ENCODE measurements at places on chromosomes 4 and X.

GRCh38 chr4:129117705-129118104, 21.8 kb downstream of the C4orf33 start:
- no peak for DNase-seq

- DNase-seq: no peak
Observed at GRCh38 chr4:89509708-89510281, 202.2 kb upstream of the GPRIN3 start.

DNA sequence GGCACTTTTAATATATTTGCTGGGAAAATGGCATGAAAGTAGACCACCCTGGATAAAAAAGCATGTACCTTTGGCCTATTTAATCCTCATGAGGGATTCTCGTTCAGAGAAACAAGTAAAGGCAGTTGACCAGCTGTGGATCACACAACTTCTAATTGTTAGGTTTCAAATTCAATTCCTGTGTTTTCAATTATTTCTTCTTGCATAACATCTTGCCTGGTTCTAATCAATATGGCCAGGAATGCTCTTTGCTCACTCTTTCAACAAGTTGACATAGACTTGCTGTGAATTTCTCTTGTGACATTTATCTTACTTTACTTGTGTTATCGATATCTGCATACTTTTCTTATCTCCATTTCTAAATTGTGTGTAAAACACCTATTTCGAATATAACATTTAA, 211.8 kb downstream of the SLC7A11 start:
- no peak for DNase-seq

- no peak for DNase-seq
Observed at GRCh38 chrX:44082829-44083228, 109.6 kb upstream of the NDP start.

- no peak for DNase-seq
Observed at GRCh38 chrX:118496763-118497079, 1.1 kb downstream of the DOCK11 start.

- no peak for DNase-seq
Observed at GRCh38 chr4:107862658-107863057, 37.9 kb downstream of the SGMS2 start.

DNA sequence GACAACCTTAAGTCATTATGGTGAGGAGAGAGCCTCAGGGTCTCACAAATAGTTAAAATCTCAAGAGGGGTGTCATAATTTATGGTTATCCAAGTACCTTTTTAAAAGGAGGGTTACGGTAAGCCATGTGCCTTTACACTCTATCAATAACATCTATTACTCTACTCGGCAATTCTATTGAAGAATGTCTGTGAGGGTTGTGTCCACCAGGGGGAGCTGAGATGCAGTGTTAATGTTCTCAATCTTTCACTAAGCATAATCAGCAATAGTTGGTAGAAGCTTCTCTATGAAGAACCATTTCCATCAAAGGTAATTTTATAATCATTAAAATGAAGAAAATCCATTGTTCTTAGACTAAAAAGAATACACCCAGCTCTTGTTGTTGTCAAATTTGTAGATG, 457.4 kb downstream of the CENPC start:
- peak; percentile 55 for DNase-seq

- no peak for DNase-seq
Observed at GRCh38 chr4:76850010-76850441, 47.9 kb downstream of the SOWAHB start.

DNA sequence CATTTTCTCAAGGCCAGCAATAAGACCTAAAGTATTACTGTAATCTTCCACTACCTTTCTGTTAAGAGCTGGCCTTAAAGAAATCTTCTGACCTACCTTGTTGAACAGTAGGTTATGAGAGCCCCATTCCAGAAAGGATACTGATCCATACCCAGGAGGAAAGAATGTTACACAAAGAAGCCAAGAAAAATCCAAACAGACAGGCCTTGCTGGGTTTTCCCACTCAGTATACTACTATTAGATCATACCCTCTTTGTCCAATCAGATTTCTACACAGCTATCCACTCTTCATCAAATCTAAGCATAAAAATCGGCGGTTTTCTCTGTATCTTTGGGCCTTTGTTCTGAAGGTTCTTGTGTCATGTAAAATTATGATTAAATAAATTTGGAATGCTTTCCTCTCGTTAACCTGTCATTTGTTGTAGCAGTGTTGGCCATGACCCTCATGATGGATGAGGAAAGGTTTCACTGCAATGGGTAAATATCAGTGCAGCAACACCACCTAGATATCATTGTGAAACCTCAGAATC, 292.3 kb downstream of the ANKRD50 start:
- DNase-seq: no peak

GRCh38 chr4:21092531-21092930, 392.3 kb downstream of the PACRGL start:
- DNase-seq: no peak

DNA sequence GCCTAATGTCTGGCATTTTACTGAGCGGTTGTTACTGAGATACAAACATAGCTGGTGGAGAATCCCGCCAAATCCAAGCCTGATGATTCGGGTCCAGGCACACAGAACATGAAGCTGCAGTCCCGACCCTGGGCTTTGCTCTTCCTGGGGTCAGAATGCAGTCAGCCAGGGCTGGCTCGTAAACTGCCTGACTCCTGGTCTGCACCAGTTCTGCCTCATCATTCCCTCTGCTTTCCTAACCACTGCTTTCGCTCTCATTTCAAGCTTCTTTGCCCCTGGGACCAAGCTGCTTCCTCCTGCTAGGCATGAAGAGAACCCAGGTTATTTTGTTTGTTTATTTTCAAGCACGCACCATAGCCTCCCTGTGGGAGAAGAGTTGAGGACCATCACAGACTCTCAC, 39.3 kb downstream of the GATB start:
- no peak for DNase-seq

GRCh38 chr4:6815029-6815836, 32.7 kb downstream of the KIAA0232 start:
- DNase-seq: no peak

- peak; percentile 41 for DNase-seq
Observed at GRCh38 chr4:190019023-190019858, 7.8 kb downstream of the FRG2 start.

- DNase-seq: peak; percentile 42
Observed at GRCh38 chrX:20218836-20219505, 47.7 kb downstream of the RPS6KA3 start.

DNA sequence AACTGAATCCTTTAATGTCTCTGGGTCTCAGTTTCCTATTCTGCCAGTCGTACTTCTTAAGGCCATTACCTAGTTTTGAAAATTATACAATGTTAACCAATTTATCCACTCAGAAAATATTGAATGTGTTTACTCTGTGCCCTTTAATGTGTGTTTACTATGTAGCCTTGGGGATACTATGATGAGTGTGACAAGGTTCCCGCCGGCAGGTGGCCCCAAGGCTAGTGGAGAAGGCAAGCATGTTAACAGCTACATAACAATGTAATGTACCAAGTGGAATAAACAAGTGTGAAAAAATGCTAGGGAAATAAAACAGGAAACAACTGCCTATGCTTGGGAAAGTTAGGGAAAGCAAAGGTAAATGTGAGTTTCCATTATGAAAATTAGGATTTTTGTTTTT, 187.3 kb upstream of the MBNL3 start:
- DNase-seq: peak; percentile 2

DNA sequence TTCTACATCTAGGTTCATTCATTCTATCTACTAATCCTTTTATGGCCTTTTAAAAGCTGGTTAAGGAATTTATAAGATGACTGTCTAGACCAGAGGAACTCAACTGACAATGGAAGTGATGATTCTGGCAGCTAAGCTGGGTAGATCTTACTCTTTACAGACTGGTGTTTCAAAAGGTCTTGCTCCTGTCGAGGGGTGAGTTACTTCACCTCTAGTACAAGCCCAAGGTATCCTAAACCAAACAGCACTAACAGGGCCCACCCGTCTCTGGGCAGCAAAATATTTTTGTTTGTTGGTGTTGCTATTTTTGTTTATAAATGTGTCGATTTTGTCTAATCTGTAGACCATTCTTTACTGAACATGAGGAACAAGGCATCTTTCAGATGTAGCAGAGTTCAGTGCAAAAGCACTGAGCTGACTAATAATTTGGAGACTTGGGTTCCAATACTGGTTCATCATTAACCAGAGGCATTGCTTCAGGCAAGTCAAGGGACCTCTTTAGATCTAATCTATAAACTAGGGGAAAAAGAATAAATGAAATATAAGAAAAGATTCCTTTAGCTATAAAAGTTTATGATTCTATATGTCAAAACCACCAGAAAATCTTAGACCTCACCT, 90.3 kb upstream of the FRG1 start:
- no peak for DNase-seq

DNA sequence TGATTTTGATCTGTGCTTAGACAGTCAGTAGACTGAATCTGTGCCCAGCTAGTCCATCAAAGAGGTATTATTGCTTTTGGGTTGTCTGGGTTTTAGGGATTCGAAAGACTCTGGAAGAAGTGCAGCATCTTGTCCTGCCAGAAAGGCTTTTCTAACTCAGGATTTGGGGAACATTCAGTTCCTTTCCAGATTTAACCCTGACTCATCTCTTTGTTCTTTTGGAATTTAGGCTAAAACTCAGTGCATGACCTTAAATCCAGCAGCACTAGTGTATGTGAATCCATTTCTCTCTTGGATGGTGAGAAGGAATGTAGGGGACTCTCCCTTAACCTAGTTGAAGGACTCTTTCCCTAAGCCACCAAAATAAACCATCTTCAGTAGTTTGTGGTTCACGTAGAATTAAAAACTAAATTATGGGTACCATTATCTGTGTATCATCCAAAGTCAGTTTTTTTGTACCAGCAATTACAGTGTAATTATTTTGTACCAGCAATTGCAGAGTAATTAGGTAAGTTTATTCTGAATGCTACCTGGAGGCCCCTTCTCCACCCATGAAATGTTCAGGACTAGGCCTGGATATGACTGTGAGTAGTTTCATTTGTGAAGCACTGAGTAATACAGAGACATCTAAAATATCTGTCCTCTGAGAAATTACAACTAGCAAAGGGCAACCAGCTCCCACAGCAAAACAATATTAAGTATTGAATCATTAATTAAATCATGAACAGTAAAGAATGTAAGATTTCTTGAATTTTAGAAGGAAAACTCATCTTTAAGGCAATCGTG, 384.0 kb downstream of the TMA16 start:
- DNase-seq: no peak

GRCh38 chr4:160316036-160316435, 1213.2 kb downstream of the RAPGEF2 start:
- DNase-seq: no peak

- DNase-seq: no peak
Observed at GRCh38 chrX:97447306-97447705, 563.6 kb downstream of the RPA4 start.

GRCh38 chr4:19832411-19832810, 419.3 kb upstream of the SLIT2 start:
- DNase-seq: no peak

DNA sequence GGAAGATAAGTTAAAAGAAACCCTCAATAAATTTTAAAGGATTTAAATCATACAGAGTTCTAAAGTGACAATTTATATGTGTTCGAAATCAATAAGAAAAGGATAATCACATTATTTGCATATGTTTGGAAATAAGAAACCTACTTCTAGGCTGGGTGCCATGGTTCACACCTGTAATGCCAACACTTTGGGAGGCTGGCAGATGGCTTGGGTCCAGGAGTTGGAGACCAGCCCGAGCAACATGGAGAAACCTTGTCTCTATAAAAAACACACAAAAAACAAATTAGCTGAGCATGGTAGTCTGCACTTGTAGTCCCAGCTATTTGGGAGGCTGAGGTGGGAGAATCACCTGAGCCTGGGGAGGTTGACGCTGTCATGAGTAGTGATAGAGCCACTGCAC, 8.1 kb upstream of the SAP30 start:
- DNase-seq: no peak

GRCh38 chr4:25908491-25908901, 5.5 kb upstream of the SMIM20 start:
- DNase-seq: no peak

DNA sequence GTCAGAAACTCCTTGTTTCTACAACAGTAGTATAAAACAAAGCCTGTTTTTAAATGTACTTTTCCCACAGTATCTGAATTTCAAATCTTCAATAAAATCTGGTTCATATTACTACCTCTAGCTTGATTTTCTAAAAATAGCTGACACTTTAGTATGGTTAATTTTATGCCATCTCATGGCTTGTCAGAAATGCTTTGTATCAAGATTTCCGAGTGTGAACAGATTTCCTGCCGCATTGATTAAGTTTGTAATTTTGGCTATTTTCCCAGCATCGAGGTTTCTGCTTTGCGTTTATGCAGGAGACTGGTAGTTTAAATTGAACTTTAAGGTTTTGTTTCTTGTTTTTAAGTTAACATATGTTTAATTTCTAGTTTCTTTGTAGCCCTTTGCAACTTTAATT, 44.2 kb downstream of the CLCN3 start:
- DNase-seq: no peak

DNA sequence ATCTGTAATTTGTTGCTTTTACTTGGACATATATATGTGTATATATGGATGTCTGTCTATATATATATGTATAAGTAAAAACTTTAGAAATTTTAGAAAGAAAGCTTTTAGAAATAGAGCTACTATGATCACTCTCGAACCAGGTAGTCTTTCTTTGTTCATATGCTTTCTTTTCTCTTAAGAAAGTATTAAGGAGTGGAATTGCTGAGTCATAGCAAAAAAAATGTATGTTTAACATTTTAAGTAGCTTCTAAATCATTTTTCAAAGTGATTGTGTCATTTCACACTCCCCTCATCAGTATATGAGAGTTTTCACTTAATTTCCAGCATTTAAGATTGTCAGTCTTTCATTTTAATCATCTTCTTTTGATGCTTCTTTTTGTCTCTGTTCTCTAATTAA, 447.9 kb upstream of the TECRL start:
- DNase-seq: no peak

DNA sequence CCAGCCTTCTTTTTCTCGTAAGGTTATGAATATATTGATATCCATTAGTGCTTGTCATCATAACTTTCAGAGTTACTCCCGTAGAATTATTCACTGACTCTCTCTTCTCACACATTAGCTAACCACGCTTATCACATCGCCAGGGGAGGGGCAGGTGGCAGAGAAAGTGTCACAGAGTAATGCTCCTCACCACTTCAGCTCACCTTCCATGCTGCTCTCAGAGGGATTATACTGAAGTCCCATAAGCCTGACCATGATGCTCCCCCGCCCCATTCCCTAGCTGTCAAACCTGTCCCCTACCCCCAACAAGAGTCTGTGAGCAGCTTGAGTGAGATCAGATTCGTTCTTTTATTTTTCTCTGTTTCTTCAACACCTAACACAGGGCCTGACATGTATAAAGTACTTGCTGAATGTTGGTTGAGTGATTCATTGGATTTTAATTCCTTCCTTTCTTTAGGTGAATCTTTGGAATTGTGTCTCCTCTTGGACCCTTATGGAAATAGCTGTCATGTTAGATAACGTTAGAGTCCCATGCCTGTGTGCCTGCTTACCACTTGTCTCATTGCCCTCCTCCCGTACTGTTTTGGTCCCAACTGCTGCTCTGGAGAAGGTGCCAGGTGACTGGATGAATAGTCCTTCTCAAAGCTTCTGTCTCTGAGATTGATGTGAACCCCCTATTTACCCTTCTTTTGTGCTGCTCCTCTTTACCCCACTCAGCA, 55.1 kb downstream of the RS1 start:
- DNase-seq: no peak

Data from endothelial cell (in vitro differentiated cells).